ENCODE measurements at places on chromosomes 12 and 14.

GRCh38 chr14:20684662-20685456 lies 499 bp downstream of the RNASE4 start:
- no peak for DNase-seq

DNA sequence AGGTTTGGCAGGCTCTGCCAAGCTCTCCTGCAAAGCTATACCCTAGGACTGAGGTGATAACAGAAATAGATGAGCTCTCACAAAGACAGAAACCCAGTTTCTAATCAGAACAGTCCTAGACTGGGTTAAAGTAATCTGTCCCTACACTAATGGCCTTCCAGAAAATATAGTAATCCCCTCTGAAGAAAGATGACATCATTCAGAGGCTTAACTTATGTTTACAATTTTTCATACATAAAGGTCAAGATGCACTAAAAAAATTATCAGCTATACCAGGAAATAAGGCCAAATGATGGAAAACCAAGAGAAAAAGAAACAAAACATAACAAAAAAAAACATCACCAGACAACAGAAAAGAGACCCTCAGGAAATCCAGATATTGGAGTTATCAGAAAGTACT lies 4.9 kb upstream of the WASHC4 start:
- DNase-seq = no peak

DNA sequence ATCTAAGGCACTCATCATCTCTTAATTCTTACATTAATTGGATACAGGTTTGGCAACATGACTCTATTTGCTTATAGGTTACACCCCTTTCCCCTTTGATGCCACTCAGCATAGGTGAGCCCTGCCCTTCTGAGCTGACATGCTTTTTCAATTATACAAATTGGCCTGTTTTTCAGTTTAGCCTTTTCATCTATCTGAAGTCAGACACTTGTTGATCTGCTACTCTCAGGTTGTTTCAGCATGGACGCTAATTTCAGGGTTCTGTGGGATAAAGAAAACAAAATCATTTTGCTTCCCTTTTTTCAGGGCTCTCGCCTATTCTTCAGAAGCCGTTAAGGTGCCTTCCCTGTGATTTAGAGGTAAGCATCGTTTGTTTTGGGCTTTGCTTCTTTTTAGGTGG lies 55.3 kb downstream of the DACT1 start:
- no peak for DNase-seq

GRCh38 chr14:75383721-75384120 lies 44.1 kb upstream of the JDP2 start:
- DNase-seq = no peak

- DNase-seq = no peak
Measured at GRCh38 chr14:69050240-69051184, 71.4 kb upstream of the ACTN1 start.

Measured in NCI-H526 (cell line).